ENCODE measurements at places on chromosomes 6 and 20.

DNA sequence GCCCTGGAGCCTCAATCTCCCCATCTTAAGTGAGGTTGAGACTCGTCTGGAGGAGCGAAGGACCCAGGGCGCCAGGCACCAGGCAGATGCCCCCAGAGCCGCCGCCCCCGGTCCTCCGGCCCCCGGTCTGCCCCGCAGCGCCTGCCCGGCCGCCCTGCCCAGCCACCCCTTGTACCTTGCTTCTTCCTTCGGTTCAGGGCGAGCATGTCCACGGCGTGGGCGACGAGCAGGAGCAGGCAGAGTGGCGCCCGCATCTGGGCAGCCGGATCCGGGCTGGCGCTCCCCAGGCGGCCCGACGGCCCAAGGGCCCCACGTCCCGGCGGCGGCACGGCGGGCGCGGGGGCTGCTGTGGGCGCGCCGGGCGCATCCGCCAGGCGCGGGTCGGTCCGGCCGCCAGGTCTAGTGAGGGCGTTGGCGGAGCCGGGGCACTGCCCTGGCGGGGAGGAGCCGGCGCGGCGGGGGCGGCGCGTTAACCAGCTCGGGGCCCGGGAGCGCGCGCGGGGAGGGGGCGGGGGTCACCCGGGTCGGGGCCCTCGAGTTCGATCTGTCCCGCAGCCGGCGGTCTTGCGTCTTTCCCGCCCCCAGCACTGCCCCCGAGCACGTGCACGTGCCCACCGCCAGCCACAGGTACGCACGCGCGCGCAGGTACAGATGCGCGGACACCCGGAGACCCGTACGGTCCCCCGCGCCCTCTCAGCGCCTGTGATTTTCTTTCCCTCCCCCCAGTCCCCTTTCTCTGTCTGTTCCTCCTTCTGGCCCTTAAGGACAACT is at the start of gene RSPO4:
RSPO4 (minus strand) TSS at position 401 of the 771 bp plus-strand sequence; CDS start at position 254, 147 bp downstream.
- no peak for DNase-seq

GRCh38 chr6:21527731-21528130 is 65.8 kb upstream of the SOX4 start:
- no peak for DNase-seq

- DNase-seq = no peak
These were observed 5.4 kb downstream of the DPPA5 start for GRCh38 chr6:73348550-73349204.

- peak; percentile 21 for DNase-seq
These were observed 129.2 kb downstream of the PDSS2 start for GRCh38 chr6:107330168-107330567.

- DNase-seq = no peak
These were observed 257.7 kb upstream of the GJE1 start for GRCh38 chr6:141874930-141875602.

- DNase-seq = no peak
These were observed 268.9 kb downstream of the PREX1 start for GRCh38 chr20:48558906-48559305.

DNA sequence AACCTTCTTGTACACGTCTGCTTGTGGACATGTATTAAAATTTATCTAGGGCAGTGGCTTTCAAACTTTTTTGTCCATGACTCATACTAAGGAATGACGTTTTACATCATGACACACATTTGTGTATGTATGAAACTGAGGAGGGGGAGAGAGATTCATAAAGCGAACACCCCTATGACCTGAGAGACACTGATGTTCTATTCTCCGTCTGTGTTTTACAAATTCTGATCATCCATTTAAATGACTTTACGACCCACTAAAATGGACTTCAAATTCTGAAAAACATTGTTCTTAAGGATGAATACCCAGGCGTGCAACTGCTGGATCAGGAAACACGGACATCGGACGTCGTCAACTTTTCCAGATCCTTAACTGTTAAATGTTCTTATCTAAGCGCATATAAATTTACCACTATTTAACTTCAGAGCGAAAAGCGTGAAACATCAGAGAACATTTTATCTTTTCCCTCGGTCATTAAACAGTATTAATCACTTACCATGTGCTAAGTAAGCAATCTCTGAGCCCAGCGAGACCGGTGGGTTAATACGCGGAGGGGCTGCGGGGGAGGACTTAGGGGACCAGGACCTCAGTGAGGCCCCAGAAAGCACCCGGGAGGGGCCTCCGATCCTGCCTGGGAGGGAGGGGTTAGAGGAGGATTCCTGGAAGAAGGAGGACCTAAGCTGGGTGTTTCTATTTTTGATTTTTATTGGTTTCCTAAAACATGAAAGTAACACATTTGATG is 1.2 kb downstream of the PLAGL1 start:
- no peak for DNase-seq

GRCh38 chr6:100168148-100168547 is 174.1 kb upstream of the MCHR2 start:
- no peak for DNase-seq

GRCh38 chr20:46485431-46485830 is 27.9 kb downstream of the ZNF334 start:
- DNase-seq = no peak

DNA sequence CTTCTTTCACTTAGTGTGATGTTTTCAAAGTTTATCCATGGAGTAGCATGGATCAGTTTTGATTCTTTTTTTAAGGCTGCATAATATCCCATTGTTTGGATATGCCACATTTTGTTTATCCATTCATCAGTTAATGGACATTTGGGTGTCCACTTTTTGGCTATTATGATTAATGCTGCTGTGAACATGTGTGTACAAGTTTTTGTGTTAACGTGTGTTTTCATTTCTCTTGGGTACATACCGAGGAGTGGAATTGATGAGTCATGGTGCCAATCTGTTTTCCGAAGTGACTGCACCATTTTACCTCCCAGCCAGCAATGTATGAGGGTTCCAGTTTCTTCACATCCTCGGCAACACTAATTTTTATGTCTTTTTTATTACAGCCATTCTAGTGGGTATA is 78.4 kb upstream of the CCDC28A start:
- no peak for DNase-seq

DNA sequence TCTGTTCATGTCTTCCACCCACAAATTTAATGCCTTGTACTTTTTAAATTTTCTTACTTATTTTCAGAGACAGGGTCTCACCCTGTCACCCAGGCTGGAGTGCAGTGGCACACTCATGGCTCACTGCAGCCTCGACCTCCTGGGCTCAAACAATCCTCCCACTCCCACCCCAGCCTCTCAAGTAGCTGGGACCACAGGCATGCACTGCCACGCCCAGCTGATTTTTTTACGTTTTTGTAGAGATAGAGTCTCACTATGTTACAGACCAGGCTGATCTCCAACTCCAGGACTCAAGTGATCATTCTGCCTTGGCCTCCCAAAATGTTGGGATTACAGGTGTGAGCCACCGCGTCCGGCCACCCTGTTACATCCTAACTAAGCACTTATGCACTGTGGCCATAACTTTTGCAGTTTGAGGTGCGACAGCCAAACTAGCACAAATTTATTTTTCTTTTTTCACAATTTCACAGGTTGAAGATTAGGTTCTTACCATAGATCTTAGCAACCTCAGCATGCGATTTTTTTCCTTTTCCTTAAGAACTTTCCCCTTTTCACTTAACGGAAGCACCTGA is 92.1 kb downstream of the EPB41L2 start:
- no peak for DNase-seq

DNA sequence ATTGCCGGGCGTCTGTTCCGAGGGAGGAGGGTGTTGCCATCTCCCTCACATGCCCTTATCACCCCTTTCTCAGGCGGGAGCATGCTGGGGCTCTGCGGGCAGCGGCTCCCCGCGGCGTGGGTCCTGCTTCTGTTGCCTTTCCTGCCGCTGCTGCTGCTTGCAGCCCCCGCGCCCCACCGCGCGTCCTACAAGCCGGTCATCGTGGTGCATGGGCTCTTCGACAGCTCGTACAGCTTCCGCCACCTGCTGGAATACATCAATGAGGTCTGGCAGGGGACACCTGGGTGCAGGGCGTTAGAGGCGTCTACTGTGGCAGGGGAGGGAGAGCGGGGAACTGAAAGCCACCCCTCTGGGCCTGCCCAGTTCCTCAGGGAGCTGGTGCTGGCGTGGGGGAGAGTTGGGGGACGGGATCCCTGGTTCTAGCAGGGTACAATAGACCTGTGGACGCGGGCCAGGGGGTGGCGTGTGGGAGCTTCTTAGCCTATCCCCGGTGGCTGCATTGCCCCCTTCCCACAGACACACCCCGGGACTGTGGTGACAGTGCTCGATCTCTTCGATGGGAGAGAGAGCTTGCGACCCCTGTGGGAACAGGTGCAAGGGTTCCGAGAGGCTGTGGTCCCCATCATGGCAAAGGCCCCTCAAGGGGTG is 697 bp downstream of the PPT2 start:
- peak; percentile 79 for DNase-seq

DNA sequence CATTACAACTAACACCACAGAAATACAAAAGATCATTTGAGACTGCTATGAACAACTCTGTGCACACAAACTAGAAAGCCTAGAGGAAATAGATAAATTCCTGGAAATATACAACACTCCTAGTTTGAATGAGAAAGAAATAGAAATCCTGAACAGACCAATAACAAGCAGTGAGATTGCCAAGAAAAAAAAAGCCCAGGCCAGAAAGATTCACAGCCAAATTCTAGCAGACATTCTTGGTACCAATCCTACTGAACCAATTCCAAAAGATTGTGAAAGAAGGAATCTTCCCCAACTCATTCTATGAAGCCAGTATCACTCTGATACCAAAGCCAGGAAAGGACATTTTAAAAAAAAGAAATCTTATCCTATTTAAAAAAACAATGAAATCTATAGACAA is 7.0 kb upstream of the CDK19 start:
- DNase-seq = no peak

GRCh38 chr20:4605166-4605565 is 116.5 kb upstream of the PRND start:
- DNase-seq = no peak

- DNase-seq = no peak
These were observed 13.3 kb upstream of the AKAP7 start for GRCh38 chr6:131122007-131122406.

GRCh38 chr20:63697357-63697867 is 960 bp downstream of the TNFRSF6B start:
- DNase-seq = no peak

DNA sequence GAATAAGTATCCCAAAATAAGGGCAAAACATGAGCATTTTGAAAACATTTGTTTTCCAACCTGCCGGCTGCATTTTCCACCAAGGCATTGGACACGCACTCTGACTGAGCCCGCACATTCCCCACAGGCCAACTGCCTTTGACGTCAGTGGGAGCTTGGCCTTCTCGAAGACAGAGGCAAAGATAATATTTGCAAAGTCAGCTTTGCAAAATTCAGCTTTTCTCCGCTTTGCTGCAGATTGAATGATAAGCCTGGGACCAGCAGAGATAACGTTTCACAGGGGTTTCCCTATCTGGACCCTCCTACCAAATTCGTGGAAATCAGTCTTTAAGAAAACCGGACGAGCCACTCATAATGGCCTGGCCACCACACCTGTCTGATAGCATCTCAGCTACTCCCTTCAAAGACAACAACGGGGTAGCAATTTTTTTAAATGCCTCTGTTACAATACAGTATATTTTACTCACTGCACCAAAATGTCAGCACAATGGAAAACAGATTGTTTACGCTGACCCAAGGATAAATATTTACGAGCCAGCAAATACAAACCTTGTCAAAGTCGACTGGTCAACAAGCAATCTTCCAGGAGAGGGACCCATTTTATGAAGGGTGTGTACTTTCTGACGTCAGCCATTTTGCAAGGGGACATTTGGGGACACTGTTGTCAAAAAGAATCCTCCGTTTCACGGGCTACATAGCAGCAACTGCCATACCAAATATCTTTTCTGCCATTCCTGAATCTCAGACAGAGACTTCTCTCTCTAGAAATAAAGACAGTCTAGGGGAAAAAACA is 100.5 kb downstream of the TFAP2A start:
- no peak for DNase-seq

GRCh38 chr6:14274016-14274415 is 156.4 kb downstream of the CD83 start:
- no peak for DNase-seq

GRCh38 chr6:36699348-36699747 is 1.7 kb downstream of the RAB44 start:
- DNase-seq = no peak

- DNase-seq = peak; percentile 10
These were observed 621 bp downstream of the GPR63 start for GRCh38 chr6:96836631-96837080.

DNA sequence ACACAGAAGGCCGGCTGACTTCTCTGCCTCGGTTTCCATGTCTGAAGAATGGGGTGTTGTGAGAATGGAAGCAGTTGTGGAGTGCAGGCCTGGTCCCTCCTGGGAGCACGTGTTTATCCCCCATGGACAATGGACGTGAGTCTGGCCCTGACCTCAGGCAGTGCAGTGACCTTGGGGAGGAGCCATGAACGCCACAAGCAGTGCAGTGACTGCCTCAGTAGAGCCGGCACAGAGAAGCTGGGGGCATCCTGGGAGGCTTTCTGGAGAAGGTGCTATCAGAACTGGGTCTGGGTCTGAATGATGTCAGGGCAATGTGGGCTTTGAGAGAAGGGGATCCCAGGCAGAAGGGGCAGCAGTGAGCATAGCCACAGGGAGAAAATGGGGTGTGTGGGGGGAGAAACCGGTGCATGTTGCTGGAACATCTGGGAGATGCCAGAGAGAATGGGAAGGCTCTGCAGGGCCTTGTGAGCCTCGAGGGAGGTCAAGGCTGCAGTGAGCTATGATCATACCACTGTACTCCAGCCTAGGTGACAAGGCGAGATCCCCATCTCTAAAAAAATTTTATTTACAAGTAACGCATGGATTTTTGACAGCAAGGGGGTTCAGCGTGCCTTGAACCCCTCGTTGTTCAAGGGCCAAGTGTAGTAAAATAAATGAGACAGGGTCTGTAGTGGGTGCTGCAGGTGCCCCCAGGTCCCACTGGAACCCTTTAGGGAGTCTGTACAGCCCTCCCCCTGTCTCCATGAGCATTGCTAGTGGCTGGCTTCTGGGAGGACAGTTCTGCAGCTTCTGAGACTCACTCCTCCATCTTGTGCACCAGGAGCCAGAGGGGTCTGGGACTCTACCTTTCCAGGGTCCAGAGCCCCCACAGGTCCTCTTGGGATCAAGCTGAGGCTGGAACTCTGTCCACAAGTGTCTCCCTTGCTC is 27.0 kb upstream of the ZBP1 start:
- DNase-seq = no peak

GRCh38 chr6:10555625-10556309 is 34.6 kb downstream of the GCNT2 start:
- no peak for DNase-seq

DNA sequence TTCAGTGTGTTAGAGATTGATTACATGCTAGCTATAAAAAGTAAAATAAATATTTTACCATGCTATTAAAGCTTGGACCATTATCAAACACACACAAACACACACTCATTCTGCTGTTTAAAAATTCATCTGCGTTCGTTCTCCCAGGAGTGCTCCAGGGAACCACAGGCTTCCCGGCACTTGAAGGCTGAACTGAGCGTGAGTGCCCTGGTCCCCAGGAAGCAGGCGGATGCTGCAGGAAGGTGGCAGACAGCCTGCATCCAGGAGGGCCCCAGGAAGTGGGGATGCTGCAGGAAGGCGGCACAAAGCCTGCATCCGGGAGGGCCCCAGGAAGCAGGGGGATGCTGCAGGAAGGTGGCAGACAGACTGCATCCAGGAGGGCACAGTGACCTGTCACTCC is 147.2 kb upstream of the SNX9 start:
- DNase-seq = no peak

Measured in CD4-positive, alpha-beta T cell treated with Interleukin-17A for 1 hour (primary cell).